ENCODE measurements at places on chromosomes 6 and 20.

DNA sequence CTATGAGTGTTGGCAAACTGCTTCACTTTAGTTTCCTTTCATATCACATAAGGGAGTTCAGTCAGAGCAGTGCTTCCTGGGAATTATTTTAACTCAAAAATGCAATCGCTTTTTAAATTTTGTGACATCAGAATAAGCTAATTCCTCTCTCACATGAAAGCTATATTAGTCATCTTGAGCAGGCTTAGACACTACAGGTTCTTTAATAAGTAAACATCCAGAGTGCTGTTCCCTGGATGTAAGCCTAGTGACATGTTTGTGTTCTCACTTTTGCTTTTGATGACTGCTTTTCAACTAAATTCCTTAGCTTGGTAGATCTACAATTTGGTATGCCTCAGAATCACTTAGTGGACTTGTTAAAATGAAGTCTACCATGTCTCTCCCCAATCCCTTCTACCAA, 252.7 kb upstream of the POU3F2 start:
- DNase-seq, result no peak

DNA sequence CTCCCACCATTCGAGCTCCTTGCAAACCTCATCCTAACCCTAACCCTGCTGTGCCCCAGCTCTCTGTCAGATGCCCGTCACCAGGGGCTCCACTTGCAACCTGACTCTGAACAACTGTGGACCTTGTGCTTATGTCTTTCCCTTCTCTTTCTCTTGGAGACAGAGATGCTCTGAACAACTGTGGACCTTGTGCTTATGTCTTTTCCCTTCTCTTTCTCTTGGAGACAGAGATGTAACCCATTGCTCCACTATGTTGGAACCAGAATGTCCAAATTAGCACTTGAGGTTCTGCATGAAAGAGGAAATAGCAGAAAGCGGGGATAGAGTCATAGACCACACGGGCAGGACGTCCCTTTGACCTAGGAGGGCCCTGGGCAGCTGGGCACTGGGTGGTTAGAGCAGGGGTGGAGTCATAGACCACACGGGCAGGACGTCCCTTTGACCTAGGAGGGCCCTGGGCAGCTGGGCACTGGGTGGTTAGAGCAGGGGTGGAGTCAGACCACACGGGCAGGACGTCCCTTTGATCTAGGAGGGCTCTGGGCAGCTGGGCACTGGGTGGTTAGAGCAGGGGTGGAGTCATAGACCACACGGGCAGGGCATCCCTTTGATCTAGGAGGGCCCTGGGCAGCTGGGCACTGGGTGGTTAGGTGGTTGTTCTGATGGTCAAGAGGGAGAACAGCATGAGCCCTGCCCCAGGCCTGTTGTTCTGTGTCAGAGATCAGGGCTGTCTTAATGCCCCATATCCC, 22.2 kb downstream of the PCMTD2 start:
- no peak for DNase-seq

DNA sequence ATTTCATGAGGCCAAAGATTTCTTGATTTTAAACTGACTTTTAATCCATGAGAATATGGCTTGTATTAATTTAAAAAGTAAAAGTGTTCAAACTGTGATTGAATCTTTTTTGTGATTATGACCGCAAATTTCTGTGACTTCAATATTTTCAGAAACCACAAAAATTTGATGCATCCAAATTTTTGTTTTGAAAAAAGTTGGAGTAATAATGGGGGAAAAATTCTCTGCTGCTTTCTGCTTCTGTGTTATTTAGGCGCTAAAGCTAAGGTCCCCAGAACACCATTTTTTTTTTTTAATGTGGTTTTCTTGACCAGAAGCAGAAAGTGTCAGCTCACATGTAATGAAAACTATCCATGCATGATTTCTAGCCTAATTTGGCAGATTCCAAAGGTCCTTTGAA, 65.3 kb downstream of the GRIK2 start:
- DNase-seq, result no peak

DNA sequence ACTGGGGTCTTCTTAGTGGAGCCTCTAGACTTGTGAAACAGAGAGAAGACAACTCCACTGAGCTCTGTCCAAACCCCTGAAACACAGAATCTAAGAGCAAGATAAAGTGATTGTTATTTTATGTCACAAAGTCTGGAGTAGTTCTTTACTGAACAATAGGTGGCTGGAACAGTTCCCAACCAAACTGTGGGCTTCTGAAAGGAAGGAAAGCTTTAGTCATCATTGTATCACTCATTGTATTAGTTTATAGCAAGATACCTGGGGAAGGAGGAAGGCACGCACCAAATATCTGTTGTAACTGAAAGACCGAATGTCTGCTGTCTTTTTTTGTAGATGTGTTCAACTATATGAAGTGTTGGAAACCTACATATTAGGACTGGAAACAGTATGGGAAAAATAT, 284.9 kb upstream of the TBX18 start:
- no peak for DNase-seq

GRCh38 chr6:127192911-127193541, 73.6 kb upstream of the RNF146 start:
- DNase-seq, result no peak

- no peak for DNase-seq
Observed at GRCh38 chr6:5968817-5969734, 37.6 kb downstream of the NRN1 start.

GRCh38 chr6:26223228-26223627, 136.0 kb downstream of the HFE start:
- DNase-seq, result no peak

GRCh38 chr20:59945731-59946130, 5.5 kb downstream of the FAM217B start:
- no peak for DNase-seq

- DNase-seq, result no peak
Observed at GRCh38 chr6:143339223-143339622, 111.3 kb downstream of the ADAT2 start.

GRCh38 chr6:157096522-157096921, 226.8 kb downstream of the TMEM242 start:
- DNase-seq, result no peak

DNA sequence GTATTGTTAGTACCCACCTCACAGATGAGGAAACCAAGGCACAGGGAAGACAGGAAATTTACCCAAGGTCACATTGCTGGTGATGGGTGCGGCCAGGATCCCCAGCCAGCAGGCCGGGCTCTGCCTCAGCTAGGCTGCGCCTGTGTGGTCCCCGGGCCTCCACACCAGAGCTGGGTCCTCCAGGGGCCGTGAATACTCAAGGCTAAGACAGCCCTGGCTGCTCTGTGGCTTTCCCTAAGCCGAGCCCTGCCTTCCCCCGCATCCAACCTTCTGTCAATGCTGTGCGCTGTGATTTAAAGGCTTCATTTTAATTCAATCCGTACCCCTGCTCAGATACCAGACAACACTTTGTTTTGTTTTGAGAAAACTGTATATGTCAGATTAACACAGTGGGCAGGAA, 246.7 kb downstream of the TTLL2 start:
- DNase-seq, result no peak

DNA sequence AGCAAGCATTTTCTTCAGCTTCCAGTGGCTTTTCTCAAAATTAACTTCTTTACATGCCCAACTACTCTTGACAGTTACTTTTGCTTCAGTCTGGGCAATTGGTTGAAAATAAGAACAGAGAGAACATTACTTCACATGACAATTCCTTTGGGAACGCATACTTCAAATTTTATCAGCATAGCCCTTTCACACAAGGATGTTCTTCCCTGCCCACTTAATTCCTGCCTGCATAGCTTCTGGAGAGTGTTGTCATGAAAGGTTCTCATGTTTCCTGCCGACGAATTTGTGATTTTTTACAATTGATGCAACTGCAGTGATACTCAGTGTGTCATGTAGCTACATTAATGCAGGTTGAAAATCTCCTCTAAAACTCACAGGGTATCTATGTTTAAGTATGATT, 22.0 kb upstream of the SNRNP48 start:
- DNase-seq, result no peak

DNA sequence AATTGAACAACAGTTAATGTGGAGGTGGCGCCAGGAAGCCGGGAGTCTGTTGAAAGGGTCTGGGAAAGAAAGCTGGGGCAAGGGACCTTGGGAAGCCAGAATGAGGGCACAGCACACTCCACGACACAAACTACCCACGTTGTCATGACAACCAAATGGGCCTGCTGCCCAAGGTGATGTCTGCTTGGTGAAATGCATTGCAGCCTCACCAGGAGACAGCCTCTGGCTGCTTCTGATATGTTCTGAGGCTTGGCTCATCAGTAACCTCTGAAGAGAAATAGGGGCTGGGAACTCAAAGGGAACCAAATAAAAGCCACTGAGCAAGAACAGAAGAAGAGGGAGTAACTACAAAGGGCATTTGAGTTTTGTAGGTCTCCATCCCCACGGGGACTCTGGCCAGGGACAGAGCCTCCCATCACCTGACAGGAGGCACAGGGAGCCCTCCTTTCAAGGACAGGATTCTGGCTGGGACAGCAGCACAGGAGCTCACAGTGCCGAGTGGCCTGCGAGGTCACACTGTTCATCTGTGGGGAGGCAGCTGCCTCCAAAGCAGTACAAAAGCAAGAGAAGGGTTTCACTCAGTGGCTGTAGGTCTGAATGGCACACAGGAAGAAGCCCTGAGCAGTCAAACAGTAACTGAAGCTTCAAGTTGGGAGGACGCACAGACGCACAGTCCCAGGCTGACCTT, 44.6 kb upstream of the KCNK16 start:
- no peak for DNase-seq

DNA sequence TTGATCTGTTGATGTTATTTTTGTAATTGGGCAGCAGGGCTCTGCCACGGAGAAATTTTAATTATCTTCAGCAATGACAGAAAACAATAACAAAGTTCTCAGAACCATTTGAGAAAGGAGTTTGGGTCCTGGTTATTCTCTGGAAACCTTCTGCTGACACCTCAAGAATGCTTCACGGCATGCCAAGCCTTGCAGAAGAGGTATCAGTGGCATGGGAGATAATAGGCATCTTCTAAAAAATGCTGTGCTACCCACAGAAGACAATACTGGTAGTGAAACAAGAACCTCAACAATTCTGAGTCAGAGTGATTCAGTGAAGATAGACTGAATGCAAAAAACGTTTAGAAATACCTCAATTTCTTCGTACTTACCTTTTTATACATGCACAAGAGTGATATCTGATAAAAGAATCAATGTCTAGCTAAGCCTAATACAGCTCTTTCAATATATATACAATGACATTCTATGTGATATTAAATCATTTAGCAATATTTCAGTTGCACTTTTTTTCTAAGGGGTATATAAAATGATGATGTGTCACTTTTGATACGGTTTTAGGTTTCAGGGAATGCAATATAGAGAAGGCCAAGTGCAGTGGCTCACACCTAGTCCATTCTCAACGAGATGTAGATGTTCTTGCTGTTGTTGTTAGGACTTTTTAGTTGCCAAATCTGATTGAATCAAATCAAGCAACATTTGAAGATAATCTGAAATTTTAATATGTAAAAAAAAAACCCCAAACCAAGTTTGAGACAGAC, 110.4 kb upstream of the COL21A1 start:
- DNase-seq, result no peak

DNA sequence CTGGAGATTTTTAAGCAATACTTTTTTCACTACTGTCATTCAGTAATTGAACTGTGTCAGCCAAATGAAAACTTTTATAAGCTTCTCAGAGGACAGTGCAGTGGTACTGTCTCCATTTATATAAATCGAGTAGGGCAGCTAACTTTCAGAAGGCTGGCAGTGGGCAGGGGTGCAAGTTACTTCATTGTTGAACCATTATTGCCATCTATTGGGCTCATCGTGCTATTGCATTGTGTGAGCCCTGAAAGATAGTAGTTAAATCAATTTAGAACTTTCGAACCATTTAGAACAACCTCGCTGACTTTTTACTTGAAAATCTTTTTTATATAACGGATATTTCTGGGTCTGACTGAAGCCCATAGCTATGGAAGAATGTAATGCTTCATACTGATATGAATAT, 347.8 kb upstream of the PLCB4 start:
- DNase-seq, result no peak

GRCh38 chr6:156844089-156844488, 66.9 kb downstream of the ARID1B start:
- DNase-seq, result no peak

- no peak for DNase-seq
Observed at GRCh38 chr20:46749147-46749546, 39.7 kb downstream of the SLC2A10 start.

DNA sequence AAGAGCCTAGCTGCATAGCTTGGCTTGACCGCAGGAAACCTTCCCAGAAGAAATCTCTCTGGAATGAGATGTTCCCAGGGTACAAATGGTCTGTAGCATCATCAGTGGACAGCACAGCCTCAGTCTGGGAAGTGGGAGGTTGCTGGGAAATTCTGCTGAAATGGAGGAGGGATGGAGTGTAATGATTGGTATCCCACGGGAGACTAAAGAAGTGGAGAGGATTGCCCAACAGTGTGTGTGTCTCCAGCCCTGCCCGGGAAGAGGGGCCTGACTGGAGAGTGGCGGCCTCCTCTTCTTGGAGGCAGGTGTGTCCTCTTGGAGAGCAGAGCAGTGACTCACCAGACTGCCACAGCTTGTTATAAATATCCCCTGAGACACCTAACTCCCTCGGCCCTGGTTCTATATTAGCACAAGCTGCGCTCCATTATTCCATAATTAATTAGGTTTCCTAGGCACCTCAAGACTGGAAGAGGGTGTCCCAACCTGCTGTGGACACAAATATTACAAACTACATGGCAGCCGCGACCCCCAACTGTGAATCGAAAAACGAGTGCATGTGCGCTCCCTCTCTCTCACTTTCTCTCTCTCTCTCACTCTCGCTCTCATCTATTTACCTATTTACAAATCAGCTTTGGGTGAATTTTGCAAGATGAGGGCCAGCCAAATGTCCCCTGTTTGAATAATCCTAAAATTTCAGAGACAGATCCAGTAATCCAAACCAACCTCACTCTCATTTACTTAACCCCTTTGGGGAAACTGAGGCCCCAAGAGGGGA, 68.8 kb downstream of the FGD2 start:
- DNase-seq, result no peak

DNA sequence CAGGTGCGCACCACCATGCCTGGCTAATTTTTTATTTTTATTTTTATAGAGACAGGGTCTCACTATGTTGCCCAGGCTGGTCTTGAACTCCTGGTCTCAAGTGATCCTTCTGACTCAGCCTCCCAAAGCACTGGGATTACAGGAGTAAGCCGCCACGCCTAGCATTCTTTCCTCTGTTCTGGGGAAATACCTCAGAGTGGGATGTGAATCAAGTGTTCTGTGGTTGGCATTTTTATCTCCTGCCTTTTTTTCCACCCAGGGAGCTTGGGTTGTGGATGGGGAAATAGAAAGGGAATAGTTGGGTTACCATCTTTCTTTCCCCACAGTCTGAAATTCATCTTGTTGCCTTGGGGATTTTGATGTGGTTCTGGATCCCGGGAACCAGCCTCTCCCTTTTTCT, 24.1 kb downstream of the TFAP2C start:
- no peak for DNase-seq

DNA sequence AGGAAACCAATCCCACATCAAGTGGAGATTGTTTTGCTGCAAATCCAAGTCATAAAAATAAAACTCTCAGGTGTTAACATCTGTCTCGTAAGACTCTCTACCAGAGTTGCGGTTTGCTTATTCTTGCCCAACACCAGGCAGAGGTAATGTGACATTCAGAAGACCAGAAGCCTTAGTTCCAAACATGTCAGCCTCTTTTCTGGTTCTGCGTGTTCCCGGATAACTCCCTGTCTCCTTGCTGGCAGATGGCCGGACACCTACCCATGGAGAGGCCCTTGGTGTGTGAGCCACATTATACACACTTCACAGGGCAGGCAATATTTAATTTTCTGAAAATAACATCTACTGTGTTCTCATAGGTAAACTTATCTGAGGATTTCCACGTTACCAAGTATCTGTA, 73.4 kb downstream of the GMPR start:
- no peak for DNase-seq
